ENCODE measurements at places on chromosomes 16 and 17. TPM values are rescaled to one million over a fixed set of nuclear protein-coding genes. Genes with fewer than 3 reads are reported as not detected.

GRCh38 chr17:73157521-73157890, 7.3 kb upstream of the SSTR2 start:
- DNase-seq, result no peak

GRCh38 chr17:73427198-73427597, 115.4 kb upstream of the CDC42EP4 start:
- no peak for DNase-seq

DNA sequence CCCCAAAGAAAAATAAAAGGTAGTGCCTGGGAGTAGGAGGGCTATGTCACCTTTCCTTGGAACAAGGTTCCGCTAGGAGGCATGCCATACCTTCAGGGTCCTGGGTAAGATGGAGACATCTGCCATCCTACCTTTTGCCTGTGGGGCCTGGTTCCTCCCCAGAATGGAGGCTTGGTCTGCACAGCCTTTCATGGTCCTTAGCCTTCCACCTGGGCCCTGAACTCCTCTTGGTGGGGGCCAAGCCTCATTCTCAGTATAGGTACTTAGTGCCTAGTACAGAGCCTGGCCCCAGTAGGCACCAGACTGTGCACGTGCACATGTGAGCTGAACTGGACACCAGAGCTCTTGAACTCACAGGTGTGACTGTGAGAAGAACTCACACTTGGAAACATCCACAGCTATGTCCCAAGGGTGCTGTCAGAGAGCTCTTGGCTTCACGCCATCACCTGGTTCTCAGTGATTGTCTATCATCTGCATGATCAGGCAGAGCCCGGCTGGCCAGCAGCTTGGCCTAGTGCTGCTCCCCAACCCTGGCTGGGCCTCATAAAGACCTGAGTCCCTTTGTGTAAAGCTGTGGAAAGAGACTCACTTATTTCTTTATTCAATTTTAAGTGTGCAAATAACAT, 143.2 kb downstream of the SOCS1 start:
- DNase-seq, result no peak

- DNase-seq, result peak; percentile 31
Observed at GRCh38 chr16:88453611-88454522, 787 bp downstream of the ZFPM1 start.

DNA sequence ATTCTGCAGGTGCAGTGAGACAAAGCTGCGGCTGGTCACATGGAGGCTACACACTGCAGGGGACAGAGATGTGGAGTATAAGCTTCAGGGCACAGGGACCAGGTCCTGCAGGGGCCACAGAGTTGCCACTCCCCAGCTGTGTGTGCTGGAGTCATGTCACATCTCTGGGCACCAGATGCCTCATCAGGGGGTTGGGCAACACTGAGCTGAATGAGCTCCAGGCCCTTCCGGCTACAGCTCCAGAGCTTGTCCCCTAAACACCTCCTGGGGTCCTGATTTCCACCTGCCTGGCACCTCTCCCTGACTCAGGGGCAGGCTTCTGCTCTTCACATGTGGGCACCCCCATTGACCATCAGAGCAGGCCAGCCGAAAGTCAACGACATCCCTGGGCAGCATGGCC, 32.5 kb downstream of the SPHK1 start:
- DNase-seq, result no peak

DNA sequence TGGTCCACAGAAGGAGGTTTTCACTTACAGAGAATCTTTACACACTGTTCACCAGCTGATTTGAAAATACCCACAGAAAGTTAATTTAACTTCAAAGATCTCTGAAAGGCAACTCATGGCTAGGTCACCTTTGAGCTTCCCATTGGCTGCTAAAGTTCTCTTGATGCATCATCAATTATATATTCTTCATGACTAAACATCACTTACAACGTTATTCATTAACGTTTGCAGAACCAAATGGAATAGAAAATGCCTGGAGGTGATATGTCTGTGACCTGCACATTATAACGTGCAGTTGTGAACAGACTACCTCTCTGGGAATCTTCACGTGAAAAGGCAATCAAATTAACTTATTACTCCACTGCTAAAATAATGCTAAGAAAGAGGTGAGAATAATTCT, 238.5 kb downstream of the ZFHX3 start:
- no peak for DNase-seq

DNA sequence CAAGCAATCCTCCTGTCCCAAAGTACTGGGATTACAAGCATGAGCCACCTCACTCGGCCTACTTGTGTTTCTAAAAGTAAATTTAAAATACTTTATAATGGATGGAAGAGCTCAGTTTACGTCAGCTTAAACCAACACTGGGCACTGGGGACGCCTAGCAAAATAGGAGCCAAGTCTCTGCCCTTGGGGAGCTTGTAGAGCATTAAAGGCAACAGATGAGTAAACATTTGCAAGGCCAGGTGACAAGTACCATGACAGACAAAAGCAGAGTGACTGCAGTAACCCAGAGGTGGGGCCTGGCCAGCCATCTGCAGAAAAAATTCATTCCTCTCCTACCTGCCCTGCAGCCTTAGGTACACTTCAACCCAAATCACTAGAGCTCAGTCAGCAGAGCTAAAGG, 12.1 kb upstream of the NLK start:
- no peak for DNase-seq

- DNase-seq, result peak; percentile 89
Observed at GRCh38 chr17:77126519-77126918, 14.2 kb upstream of the SEC14L1 start.

GRCh38 chr17:61075988-61076387, 323.7 kb upstream of the TBX2 start:
- no peak for DNase-seq

DNA sequence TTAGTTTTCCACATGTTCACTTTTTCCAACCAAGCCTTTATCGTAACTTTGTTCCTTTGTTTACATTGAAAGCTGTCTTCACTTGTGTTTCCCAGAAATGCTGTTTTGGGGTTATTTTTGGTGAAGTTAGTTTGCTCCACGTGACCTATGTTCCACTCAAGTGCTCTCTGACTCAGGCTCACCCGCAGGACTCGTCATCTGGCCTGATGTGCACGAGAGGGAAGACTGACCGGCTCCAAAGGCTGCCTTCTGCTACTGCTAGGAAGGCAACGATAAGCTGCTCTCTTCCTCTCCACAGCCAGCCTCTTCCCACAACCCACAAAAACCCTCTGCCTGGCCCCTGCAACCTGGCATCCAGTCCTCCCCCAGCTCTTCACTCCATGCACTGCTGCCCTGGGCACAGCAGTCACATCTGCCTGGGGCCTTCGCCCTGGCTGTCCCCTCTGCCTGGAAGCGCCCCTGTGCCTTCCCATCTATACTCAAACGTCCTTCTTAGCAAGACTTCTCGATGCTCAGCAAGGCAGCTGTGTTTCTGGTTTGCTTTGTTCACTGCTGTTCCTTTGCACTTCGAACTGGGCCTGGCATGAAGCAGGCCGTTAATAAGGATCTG, 28.0 kb downstream of the ZCCHC14 start:
- DNase-seq, result peak; percentile 86

- no peak for DNase-seq
Observed at GRCh38 chr17:77429369-77429968, 288.7 kb downstream of the SEC14L1 start.

DNA sequence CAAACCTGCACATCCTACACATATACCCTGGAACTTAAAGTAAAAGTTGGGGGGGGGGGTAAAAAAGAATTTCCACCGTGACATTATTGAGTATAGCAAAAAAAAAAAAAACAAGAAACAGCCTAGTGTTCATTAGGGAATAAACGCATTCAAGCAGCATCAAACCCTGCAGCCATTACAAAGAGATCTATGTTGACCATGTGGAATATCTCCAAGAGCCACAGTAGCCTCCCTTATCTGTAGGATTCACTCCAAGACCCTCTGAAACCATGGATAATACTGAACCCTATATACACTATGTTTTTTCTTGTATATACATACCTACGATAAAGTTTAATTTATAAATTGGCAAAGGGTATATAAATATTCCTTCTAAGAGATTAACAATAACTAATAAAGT, 5.6 kb upstream of the BIRC5 start:
- DNase-seq, result no peak

- no peak for DNase-seq
Observed at GRCh38 chr17:49970498-49970897, 1.5 kb downstream of the DLX4 start.

GRCh38 chr17:31279401-31279800, 17.6 kb downstream of the OMG start:
- DNase-seq, result peak; percentile 17

GRCh38 chr16:85724126-85724879, 26.6 kb downstream of the C16orf74 start:
- DNase-seq, result no peak

DNA sequence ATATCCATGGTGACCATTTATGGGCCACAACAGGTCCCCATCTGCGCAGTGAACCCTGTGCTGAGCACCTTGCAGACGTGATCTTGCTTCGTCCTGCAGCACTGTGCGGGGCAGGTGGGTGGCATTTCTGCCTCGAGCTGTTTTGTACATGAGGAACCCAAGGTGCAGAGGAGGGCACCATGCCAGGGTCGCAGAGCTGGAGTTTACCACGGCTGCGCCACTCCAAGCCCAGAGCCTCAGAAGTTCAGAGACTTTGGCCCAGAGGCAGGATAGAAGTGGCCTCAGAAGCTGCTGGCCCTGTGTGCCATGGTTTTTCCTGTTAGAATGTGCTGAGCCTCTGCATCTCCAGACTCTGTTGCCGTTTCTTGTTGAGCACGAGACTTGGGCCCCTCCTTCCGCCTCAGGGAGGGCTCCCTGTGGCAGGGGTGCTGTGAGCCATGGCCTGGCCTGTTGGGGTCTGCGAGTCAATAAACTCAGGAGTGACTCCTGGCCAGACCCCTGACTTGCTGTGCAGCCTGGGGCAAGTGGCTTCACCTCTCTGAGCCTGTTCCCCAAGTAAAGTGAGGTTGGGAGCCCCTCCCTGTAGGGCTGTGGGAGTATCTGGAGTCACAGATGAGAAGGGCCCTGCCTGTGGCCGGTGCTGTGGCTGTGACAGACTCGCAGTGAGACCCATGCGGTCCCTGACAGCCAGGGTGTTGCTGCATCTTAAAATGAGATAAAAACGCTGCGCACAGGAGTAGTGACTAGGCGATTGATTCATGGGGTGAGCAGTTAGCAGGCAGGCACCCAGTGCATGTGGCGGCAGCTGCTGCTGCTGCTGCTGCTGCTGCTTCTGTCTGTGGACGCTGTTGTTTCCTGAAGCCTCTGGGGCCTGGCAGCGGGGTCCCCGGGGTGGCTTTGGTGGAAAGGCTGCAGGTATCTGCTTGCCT, 11.8 kb downstream of the MAP2K3 start:
- DNase-seq, result no peak

DNA sequence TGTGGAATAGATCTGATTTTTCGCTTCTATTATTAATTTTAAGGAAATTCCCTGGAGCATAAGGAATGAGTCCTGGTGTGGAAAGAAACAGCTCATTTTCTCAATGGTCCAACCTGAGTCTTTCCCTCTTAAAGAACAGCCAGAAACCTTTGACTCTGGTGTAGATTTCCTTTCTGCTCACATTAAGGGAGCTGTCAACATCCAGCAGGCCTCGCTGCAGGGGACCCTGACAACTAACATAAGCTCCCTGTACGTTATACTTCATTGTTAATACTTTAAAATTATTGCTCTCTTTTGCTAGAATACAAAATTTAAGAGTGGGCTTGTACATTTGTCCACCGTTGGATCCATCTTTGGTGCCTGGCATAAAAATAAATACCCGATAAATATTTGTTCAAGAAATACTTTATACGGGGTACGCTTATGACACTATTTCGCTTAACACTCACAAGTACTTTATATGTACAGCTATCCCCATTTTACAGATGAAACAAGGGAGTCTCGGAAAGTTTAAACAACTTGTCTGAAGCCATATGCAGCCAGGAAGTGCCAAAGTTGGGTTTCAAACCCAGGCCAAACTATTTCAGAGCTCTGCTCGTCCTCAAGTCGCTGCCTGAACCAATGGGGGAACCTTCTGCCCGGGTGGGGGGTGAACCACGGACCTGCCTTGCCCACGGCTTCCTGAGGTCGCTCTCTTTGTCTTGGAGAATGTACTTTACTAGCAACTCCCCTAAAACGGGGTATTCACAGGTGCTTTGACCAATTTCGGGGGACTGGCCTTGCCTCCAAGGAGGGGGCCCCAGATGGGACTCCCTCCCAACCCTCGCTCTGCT, 611 bp downstream of the SMARCE1 start:
- peak; percentile 68 for DNase-seq

DNA sequence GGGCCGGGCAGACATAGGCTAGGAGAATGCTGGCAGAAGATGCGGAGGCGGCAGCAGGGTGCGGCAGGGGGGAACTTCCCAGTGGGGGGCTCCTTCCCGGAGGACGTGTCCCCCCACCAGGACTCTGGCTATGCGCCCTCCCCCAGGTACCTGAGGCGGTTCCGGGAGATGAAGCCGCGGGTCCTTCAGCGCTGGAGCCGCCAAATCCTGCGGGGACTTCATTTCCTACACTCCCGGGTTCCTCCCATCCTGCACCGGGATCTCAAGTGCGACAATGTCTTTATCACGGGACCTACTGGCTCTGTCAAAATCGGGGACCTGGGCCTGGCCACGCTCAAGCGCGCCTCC, 3.4 kb downstream of the WNK4 start:
- DNase-seq, result peak; percentile 11

- peak; percentile 40 for DNase-seq
Observed at GRCh38 chr17:76530095-76530723, 7.3 kb downstream of the CYGB start.

DNA sequence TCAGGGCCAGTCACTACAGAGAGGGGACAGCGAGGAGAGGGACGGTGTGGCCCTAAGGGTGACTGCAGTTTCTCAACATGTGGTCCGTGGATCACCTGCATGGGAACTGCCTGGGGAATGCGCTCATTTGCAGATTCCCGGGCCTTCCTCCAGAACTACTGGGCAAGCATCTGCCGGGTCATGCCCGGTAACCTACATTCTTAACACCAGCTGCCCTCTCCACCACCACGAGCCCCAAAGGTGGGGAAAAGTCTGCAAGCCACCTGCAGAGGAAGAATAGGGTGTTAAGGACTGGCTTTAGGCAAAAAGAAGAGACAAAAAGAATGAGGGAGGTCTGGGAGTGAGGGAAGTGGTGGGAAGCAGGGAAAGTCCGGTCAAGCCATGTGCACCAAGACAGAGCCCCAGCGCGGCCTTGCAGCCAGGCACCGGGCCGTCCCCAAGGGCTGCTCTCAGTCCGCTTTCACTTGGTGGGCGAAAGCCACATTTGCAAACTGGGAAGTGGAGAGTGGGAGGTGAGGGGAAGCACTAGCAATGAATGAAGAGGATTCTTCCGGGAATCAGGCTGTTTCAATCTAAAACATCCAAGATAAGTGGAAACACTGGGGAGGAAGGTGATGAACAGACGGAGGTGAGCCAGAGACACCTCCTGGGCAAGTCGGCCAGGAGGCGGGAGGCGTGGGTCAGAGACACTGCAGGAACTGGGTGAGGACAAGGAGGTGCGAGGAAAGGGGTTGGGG, 70.3 kb downstream of the N4BP1 start:
- DNase-seq, result no peak

The CRHR1 gene
- total RNA-seq, result not detected

The SLC5A2 gene
- not detected for total RNA-seq

The DNASE1L2 gene
- total RNA-seq, result 0.56 TPM

The ESRP2 gene
- 4.1 TPM for total RNA-seq

The CCDC40 gene
- 1.4 TPM for total RNA-seq

The ADAD2 gene
- total RNA-seq, result not detected

The ZG16 gene
- total RNA-seq, result not detected

The KRT32 gene
- not detected for total RNA-seq

The TELO2 gene
- total RNA-seq, result 19.7 TPM

Data from dermis blood vessel endothelial cell (primary cell).